NCI-H1105 (cell line): ENCODE measurements at places on chromosomes 12 and 14.

DNA sequence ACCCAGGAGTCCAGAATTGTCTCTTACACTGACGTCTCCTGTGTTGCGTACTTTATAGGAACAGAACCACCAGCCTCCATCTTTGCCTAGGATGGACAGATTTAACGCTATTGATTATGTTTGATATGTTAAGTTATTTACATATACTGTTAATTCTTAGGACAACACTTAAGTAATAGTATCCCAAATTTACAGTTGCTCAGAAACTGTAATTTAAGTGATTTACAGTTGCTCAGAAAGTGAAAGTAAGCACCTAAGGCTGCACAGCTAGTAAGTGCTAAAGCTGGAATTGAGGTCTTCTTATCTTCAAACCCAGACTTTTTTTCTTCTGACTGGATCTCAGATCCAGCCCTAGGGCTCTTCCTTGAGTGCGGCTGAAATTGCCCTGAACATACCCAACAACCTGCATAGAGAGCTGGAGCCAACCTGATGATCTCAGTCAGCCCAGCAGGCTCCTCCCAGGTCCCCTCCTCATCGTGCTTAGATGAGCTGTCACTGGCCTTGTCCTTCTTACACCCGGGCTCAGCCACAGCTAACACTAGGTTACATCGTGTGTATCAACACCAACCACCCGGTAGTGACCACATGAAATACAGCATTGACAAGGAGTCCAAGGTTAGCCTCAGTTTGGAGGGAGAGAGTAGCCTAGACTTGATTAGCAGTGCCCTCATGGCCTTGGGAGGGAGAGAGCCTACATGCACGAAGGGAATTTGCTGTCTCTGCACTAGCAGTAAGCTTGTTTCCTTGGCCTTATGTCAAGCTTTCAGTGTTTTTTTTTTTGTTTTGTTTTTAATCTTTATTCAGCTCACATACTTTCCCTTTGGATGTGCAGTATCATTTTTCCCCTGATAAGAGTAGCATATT lies 111.1 kb upstream of the ARHGAP5 start:
- DNase-seq, result no peak

DNA sequence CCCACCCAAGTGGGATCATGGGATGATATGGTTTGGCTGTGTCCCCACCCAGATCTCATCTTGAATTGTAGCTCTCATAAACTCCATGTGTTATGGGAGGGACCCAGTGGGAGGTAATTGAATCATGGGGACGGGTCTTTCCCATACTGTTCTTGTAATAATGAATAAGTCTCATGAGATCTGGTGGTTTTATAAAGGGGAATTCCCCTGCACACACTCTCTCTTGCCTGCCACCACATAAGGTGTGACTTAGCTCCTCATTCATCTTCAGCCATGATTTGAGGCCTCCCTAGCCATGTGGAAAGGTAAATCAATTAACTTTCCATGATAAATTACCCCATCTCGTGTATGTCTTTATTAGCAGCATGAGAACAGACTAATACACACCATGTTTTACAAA lies 109.2 kb downstream of the IGF1 start:
- no peak for DNase-seq

DNA sequence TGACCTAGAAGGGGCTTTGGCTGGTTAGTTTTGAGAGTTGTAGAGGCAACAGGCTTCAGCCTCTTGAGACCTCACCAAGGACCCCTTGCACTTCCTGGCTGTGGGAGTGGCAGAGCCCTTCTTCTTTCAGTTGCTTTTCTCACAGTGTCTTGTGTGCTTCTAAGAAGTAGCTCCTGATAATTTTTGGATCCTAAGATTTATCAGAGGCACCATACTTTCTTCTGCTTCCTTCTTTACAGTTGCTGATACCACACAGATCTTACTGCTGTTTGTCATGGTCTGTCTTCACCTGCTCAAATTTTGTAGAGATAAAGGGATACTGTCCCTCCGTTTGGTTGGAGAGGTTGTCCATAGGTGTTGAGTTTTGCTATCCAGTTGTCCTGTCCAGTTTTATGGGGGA lies 33.8 kb downstream of the VRK1 start:
- DNase-seq, result no peak

- DNase-seq, result no peak
Measured at GRCh38 chr14:96180043-96180874, 24.4 kb upstream of the BDKRB2 start.

GRCh38 chr12:45189766-45190403 lies 26.0 kb upstream of the ANO6 start:
- DNase-seq, result no peak

- DNase-seq, result peak; percentile 24
Measured at GRCh38 chr12:109727746-109728726, 14.4 kb downstream of the FAM222A start.

DNA sequence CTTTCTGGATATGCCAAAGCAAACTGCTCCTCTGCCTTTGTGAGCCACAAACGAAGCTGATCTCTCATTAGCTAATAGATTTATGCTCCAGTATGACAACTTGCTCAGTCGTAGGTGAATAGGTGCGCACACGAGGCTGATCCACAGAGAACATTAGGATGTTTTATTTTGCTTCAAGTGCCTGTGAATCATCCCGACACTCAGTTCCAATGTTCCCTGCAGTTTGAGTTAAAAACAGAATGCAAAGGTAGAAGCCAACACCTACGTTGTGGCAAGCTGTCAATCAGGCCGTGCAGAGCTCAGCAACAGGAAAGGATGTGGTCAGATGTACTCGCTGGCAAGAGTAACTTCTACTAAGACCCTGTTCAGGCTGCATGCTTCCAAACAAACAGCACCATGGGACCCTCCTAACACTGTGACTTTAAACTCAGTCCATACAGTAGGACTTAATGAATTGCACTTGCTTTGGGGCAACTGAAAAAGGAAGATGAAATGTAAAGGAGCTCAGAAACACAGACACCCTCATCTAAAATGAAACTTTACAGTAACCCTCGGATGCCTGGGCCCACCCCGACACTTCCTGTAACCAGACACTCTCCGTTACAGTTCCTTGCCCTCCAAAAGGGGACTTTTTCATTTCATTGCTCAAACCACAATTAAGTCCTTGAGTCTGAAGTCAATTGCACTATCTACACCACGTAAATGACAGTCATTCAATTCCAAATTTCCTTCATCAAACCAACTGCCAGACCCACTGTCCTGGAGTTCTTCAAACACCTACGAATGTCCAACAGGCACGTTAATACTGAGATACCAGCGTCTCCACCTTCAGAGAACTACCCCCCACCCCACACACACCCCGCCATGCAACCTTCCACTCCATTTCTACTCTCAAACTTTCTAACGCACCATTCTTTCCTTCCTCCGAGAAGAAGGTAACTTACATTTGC lies 1.6 kb downstream of the CCDC88C start:
- DNase-seq, result peak; percentile 30

DNA sequence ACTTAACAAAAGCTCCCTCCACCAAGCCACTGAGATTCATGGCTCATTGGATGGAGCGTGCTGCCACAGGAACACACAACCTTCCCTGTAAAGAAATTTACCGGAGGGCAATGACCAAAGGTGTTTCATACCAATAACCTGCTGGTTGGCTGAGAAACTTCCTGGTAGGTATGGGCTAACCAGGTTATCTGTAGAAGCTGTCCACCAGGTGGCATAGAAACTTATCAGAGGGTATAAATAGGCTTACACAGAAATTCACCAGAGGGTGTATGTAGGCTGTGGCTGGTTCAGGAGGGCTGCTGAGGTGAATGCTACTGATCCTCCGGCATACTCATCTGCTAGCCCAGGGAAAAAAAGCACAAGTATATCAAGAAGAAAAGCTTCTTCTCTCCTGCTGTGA lies 27.1 kb upstream of the MTERF2 start:
- DNase-seq, result peak; percentile 13

DNA sequence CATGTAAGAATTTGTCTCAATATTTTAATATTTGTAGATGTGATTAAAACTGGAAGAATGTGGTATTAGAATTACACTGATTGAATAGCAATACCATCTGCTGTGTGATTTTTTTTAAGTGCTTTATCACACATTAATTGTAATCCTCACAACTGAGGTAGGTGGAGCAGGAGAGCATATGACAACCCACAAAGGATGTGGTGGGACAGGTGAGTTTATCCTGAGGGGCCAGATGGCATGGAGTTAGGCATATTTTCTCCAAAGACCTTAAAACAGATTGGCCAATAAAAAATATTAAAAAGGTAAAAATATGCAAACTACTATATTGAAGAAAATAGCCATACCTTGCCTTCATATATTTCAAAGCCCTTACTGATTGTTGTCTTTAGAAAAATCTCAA lies 7.8 kb downstream of the LRRC10 start:
- DNase-seq, result no peak

GRCh38 chr12:11578461-11578993 lies 70.9 kb upstream of the ETV6 start:
- no peak for DNase-seq

GRCh38 chr12:100208834-100209233 lies 8.2 kb downstream of the ACTR6 start:
- DNase-seq, result no peak

DNA sequence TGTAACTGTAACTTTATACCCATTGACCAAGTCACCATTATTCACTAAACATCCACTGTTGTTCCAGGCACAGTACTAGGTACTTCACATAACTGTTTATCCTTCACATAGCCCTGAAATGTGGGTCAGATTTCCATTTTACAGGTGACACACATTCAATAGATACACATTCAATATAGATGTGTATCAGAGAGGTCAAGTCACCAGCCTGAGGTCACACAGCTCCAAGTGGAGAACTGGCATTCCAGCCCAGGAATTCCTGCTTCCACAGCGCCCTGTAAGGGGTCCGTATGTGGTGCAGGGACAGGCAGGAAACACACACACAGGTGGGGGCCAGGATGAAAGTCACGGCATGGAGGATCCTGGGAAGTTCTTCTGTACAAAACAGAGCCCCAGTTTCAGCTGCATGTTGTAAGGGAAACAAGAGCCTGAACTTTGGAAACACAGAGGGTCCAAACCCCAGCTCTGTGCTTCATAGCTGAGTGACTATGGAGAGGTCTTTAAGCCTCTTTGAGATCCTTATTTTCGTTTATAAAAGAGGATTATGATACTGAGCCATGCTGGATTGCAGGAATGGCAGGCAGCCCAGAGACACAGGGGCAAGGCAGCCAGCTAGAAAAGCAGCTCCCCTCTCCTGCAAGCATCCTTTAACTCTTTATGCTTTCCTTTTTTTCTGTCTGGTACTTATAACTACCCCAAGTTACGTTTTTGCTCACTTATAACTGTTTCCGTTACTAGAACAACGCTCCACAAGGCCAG lies 50.3 kb upstream of the DICER1 start:
- DNase-seq, result no peak

DNA sequence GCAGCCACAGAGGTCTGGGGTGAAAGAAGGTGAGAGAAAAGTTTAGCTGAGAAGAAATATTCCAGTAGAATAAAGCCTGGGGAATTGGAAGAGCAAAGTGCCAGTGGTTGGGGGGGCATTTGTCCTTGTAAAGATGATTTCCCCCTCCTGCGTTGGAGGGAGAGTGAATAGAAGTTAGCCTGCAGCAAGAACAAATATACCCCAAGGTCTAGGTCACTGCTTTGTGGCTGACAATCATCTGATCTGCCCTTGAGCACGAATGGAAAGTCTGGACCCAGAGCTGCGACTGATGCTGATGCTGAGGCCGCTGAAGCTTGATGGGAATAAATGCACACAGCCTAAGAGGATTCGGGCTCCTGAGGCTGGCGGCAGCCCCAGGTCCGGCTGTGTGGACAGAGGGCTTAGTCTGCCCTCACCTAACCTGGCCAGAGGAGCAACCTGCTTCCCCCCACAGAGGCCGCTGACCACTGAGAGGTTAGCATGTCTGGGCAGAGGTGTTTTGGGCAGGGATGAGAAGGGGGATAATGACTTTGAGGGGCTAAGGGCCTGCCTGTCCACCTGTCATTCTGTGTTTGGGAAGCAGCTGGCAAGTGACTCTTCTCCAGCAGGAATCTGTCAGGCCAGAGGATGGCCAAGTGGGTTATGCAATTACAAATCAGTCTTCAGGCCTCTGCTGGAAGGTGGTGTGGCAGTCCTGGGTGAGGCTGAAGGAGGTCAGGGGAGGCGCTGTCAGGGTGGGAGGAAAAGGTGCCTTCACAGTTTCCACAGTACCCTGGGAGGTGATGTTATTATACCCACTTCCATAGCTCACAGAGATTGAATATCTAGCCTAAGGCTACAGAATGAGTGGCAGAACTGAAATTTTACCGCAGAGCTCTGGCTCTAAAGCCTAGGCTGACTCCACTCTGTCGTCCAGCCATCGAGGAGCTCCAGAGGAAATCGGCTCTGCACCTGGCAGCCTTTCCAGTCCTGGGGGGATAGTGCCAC lies 11.7 kb downstream of the TUBA1C start:
- no peak for DNase-seq

DNA sequence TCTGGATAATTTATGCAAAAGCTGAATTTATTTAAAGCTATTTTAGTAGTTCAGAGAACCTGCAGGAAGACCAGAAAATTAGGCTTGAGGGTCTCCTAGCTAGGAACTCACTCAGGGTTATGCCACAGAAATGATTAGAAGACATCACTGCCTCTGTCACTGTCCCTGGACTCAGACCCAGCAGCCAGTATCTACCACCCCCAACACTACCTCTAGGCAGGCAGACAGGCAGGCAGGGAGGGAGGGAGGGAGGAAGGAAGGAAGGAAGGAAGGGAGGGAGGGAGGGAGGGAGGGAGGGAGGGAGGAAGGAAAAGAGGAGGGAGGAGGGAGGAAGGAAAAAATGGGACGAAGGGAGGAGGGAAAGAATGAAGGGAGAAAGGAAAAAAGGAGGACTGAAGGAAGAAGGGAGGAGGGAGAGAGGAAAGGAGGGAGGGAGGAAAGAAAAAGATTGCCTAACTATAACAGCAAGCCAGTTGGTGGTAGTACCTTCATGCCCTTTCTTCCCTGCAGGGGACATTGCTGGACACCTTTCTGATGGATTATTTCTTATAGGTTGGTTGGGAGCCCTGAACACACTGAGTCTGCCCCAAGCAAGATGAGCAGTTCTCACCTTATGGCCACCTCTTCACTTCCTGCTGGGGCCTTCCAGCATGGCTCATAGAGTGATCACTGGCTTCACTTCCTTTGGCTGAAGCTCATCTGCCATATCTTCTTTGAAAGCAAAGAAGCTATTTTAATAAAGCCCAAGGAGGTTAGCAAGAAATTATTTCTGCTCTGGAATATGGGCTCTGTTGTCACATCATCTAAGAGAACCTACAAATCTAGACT lies 49.7 kb downstream of the KICS2 start:
- DNase-seq, result no peak

DNA sequence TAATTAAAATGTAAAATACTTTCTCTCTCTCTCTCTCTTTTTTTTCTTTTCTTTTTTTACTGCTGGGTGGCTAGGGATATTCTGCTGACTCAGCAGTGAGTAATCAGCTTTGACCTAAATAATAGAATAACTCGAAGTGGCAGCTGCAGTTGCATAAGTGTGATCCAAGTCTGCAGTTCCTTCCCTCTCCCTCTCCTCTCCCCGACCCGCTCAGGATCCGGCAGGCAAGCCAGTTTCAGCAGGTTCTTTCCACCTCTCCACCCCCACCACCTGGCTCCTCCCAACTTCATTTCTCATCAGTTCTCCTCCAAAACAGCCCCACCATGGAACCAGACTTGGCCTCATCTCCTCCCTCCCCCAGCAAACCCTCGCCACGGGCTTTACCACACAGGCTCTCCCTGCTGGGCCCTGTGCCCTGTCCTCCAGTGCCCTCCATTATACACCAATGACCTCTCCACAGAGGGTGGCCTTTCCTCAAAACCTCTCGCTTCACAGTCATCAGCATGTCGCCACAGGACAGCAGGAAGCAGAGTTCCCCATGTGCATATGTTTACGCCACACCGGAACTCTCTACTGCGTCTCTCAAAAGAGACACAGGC lies 22.4 kb downstream of the SLC7A8 start:
- DNase-seq, result no peak
